ENCODE measurements at places on chromosomes 3 and 15. TPM values are rescaled to one million over a fixed set of nuclear protein-coding genes. Genes with fewer than 3 reads are reported as not detected.

The GDPGP1 gene
- 12.1 TPM for total RNA-seq

The LRRC2 gene
- 1.3 TPM for total RNA-seq

The SCN11A gene
- total RNA-seq, result 0.07 TPM

The SKOR1 gene
- 0.96 TPM for total RNA-seq

The RCCD1 gene
- 15.8 TPM for total RNA-seq

The P2RY12 gene
- total RNA-seq, result 0.51 TPM

The PSMA4 gene
- total RNA-seq, result 81.5 TPM

The CCR9 gene
- 2.9 TPM for total RNA-seq

The MCTP2 gene
- total RNA-seq, result 31.3 TPM

The FAM3D gene
- total RNA-seq, result not detected

The FBXW12 gene
- total RNA-seq, result not detected

The PRTG gene
- not detected for total RNA-seq

The STRA6 gene
- not detected for total RNA-seq

The SNTN gene
- total RNA-seq, result not detected

The OR5K2 gene
- total RNA-seq, result not detected
